Effector memory CD8-positive, alpha-beta T cell (primary cell): ENCODE measurements at places on chromosomes 7 and 10.

DNA sequence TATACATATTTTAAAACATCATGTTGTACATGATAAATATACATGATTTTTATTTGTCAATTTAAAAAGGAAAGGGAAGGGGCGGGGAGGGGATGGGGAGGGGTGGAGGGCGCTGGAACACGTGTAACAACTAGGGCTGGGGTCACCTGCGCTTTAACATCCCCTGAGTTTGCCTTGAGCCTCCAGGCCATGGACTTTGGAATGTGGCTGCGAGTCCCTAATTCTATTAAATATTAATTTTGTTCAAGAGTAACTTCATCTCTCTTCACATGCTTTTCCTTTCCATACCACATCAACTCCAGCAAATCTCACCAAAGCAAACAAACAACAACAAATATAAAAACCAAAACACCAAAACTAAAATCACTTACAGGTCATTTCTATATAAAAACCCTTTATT, 10.6 kb downstream of the IFIT5 start:
- DNase-seq: no peak

DNA sequence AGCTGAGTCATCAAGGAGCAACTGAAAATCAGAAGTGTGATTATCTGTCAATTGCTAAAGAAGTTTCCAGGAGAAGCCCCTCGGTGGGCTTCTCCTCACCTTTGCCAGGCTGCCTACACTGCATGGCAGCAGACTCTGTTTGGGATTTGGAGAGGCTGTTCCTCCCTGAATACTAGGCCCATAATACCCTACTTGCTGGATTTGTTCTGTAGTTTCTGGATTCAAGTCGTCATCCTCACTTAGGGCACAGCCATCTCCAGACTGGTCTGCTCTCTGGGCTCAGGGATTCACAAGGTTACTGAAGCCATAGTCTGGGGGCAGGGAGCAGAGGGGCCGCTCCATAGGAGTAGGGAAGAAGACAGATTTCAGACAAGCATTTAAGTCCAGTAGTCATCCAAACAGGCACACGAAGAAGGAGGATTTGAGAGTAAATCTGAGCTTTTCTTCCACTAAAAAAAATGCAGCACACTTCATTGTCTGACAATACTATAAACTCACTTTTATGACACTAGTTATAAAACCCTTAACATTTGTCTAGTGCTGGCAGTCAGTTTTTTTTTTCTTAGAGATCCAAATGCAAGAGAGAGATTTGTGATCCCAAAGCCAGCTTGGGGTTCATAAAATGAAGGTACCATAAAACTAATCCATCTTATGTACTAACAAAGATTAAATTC, 723.3 kb downstream of the GRID1 start:
- DNase-seq: no peak

- no peak for DNase-seq
Measured at GRCh38 chr7:134364619-134365037, 47.9 kb upstream of the SLC35B4 start.

GRCh38 chr10:73601486-73601921, 10.4 kb upstream of the USP54 start:
- no peak for DNase-seq

DNA sequence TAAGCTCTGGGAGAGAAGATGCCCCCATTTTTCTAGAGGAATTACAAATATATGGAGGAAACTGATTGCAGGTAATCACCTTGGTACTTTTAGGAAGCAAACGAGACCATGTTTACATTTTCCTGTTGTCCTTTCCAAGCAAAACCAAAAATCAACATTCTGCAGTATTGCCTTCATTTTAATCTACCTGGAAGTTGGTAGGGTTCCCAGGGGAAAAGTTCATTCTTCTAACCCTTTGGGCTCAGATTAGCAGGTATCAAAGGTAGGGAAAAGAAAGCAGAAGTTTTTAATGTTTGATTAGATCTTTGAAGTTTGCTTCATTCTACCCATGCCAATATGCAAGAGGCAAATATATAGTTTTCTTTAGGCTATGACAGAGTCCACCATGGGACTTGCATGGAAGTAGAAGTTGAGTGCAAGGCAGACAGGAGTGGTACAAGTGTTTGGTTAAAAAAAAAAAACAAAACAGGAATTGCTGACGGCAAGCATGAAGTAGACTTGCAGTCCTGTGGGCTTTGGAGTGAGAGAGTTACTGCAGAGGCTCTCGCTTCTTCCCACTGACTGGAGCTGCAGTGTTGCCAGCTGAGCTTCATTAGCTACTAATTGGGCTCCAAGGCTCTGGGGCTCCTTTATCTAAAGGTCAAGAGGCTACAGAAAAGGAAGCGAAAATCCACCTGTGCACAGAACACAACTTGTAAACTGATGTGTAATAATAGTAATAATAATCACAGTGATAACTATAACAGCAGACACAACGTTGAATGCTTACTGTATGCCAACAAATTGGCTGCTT, 28.9 kb upstream of the ASAH2 start:
- DNase-seq: no peak

DNA sequence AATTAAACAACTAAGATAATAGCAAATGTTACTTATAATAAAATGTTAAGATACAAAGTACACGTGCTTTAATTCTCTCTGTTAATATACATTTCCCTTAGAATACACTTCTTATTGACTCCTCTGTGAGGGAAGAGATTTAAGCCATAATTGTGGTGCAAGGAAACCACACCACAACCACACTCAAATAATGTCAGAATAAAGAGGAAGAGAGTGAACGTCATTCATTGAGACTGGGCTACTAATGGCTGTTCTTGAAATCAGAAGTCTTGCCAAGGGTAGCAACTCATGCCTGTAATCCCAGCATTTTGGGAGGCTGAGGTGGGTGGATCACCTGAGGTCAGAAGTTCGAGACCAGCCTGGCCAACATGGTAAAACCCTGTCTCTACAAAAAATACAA, 10.0 kb downstream of the FAM171A1 start:
- DNase-seq: no peak

- DNase-seq: no peak
Measured at GRCh38 chr7:94913391-94913790, 6.0 kb downstream of the PPP1R9A start.
